ENCODE measurements at places on chromosomes 4 and X.

GRCh38 chr4:160877087-160877790 is 1286.6 kb downstream of the FSTL5 start:
- DNase-seq, result no peak

- DNase-seq, result no peak
These were observed 243.6 kb downstream of the ANK2 start for GRCh38 chr4:113293043-113293560.

DNA sequence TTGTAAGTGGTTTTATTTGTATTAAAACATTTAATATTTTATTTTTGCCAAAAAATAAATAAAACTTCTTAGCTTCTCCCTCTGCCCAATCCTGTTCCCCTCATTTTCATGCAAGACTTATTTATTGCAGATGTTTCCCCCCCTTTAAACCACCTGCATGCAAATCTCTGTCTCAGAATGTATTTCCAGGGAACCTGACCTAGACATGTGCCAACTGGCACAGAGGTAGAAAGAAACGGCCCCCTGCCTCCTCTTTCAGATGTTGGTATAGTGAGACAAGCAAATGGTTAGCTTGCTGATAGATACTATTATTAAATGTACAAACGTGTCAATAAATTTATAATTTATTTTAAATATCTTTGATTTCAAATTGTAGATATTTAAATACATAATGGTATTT is 47.1 kb downstream of the KLF3 start:
- no peak for DNase-seq

DNA sequence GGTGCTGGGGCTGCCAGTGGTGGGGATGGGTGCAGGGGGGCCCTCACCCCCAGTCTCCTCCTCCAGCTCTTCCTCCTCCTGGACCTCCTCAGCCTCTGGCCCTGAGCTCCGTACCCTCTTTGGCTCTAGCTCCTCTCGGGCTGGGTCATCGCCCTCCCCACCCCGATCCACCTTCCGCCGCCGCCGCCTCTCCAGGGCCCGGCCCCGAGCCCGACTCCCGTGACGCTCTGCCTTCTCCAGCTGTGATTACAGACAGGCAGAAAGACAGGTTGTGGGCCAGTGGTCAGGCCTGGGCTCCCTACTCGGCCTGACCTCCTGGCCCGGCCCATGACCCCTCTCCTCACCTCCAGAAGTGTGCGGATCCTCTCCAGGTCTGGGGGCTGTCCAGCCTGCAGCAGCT is 31.9 kb downstream of the KDM5C start:
- DNase-seq, result no peak

DNA sequence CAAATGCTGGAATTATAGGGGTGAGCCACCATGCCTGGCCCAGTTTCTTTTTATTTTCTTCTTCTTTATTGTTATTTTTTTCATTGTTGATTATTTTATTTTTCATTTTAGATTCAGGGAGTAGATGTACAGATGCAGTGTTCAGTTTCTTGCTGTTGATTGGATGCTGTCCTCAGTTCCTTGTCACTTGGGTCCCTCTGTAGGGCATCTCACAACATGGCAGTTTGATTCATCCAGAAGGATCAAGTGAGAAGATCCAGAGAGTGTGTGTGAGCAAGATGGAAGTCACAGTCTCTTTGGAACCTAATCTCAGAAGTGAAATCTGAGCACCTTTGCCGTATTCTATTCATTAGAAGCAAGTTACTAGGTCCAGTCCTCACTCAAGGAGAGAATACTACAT is 20.9 kb downstream of the HMGB3 start:
- DNase-seq, result no peak

DNA sequence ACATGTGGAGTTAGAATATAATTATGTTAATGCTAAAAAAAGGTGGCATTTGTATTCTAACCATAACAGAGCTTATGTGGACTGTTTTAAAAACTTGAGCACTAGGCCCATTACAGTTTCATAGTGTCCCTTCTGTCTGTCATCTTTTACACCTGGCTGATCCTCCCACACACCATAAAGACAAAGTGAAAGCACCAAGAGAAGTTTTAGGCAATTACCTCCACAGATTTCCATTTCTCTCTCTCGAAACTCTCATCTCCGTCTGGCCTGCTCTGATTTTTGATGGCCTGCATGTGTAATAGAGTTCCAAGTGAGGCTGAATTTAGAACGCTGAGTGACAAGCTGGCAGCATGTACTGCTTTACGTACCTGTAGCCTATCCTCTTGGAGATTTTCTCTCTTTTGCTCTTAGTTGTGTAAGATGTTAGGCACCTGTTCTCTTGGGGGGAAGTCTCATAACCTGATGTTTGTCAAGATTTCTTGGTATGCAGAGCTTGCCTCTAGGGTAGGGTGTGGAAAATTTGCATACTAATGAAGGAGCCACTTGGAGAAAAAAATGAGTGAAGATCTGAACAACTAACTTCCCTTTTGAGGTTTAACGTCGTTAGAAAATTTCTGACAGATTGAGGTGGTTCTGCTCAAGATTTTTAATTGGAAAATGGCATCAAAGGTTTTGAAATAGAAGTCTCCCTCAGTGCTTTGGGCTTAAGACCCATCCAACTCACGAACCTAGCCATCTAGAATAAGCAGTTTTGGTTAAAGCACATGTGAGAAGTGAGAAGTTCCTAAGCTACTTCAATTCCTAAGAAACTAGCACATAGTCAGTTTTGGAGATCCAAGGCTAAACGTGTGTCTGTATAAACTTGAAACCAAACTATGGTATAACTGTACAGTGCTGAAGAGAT is 57.6 kb upstream of the RAP1GDS1 start:
- DNase-seq, result no peak

DNA sequence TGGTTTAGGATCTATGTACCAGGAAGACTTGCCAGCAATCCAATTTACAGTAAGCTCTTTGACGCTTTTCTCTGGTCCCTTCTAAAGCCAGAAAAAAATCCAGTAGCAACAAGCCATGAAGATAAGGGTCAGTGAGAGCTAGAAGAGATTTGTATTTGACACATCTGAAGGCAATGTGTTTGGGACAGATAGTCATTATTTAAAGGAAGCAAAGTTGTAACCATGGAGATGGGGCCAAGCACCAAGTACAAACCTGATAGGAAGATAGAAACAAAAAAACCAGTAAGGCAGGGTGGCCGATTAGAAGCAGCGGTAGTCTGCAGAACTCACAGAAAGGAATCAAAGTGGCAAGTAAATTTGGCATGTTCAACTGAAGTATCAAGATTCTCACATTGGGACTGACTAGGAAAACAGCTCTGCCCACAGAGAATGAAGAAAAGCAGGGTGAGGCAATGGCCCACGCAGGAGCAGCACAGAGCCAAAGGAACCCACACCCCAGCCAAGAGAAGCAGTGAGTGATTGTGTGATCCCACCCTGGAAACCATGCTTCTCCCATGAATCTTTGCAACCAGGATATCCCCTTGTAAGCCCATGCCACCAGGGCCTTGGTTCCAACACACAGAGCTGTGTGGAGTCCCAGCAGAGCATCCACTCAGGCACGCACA is 12.9 kb upstream of the C4orf54 start:
- DNase-seq, result no peak
